Activated CD4-positive, alpha-beta memory T cell treated with anti-CD3 and anti-CD28 coated beads, Interleukin-2, amount 10 ng/mL, durations not matched to agents 7 days and 5 days (primary cell): ENCODE measurements at places on chromosomes 11 and 22. TPM values are rescaled to one million over a fixed set of nuclear protein-coding genes. Genes with fewer than 3 reads are reported as not detected.

- H3K4me1 ChIP-seq: no peaks in the 10 kb centered on the region
- H3K27me3 ChIP-seq: peaks cover 34% of the 10 kb centered on the region
- no peaks in the 10 kb centered on the region for H3K36me3 ChIP-seq
- H3K27ac ChIP-seq: no peak within 1 kb of the TSS
- DNase-seq: no peak
Measured at GRCh38 chr11:62242021-62242420, at the start of gene SCGB1D2. TSS of gene SCGB1D2 (plus strand) at chr11:62242239. CDS start at chr11:62242308, 69 bp downstream.

Gene NLRX1
- total RNA-seq: 21.9 TPM

DNA sequence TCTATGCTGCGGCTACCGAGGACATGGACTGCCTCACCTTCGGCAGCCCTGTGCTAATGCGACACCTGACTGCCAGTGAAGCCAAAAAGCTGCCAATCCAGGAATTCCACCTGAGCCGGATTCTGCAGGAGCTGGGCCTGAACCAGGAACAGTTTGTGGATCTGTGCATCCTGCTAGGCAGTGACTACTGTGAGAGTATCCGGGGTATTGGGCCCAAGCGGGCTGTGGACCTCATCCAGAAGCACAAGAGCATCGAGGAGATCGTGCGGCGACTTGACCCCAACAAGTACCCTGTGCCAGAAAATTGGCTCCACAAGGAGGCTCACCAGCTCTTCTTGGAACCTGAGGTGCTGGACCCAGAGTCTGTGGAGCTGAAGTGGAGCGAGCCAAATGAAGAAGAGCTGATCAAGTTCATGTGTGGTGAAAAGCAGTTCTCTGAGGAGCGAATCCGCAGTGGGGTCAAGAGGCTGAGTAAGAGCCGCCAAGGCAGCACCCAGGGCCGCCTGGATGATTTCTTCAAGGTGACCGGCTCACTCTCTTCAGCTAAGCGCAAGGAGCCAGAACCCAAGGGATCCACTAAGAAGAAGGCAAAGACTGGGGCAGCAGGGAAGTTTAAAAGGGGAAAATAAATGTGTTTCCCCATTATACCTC is 3.3 kb downstream of the FEN1 start:
- H3K36me3 ChIP-seq: peaks cover 73% of the 10 kb centered on the region
- H3K4me3 ChIP-seq: no peak overlapping the region
- no peak overlapping the region for H3K27ac ChIP-seq
- H3K27me3 ChIP-seq: no peaks in the 10 kb centered on the region
- DNase-seq: no peak
- H3K4me1 ChIP-seq: peaks cover 63% of the 10 kb centered on the region

GRCh38 chr22:18997925-18998315 is 61.8 kb upstream of the PRODH start:
- no peak overlapping the region for H3K4me3 ChIP-seq
- peaks cover 23% of the 10 kb centered on the region for H3K27me3 ChIP-seq
- no peaks in the 10 kb centered on the region for H3K4me1 ChIP-seq
- H3K36me3 ChIP-seq: no peaks in the 10 kb centered on the region

- peaks cover 48% of the 10 kb centered on the region for H3K36me3 ChIP-seq
- H3K27me3 ChIP-seq: no peaks in the 10 kb centered on the region
Measured at GRCh38 chr11:117231842-117232091, at the start of gene PCSK7. TSS of gene PCSK7 (minus strand) at chr11:117232073. CDS start at chr11:117229844, 2,229 bp downstream.

Gene TIGD3
- 0.58 TPM for total RNA-seq

Gene SYT9
- not detected for total RNA-seq

GRCh38 chr11:121091492-121092152 is 9.4 kb upstream of the TECTA start:
- peaks cover 2% of the 10 kb centered on the region for H3K27me3 ChIP-seq
- H3K4me1 ChIP-seq: peaks cover 6% of the 10 kb centered on the region
- no peak overlapping the region for H3K4me3 ChIP-seq

DNA sequence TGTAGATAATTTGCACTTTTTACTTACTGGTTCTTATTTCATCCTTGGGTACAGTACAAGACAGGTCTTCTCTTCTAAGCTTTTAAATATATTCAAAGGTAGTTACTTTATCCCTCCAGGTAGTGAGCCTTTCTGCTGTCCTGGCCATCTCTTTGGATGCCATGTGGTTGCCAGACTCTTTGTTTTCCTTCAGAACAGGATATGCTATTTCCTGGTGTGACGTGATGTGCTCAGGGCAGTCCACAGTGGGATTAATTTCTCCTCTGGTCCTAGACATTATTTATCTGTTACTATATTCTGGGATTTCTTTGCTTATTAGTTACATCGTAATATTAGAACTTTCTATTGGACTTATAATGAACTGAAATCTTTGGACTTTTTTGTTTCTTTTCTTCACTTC is 63.7 kb downstream of the PPP6R3 start:
- H3K4me1 ChIP-seq: peaks cover 47% of the 10 kb centered on the region
- H3K27ac ChIP-seq: peak overlapping the region; percentile 38
- H3K4me3 ChIP-seq: no peak overlapping the region
- no peak for DNase-seq

Gene PGA4
- total RNA-seq: not detected

Gene MFRP
- total RNA-seq: not detected

- no peaks in the 10 kb centered on the region for H3K4me1 ChIP-seq
- no peak overlapping the region for H3K4me3 ChIP-seq
- H3K27ac ChIP-seq: no peak overlapping the region
- H3K36me3 ChIP-seq: no peaks in the 10 kb centered on the region
Measured at GRCh38 chr11:123173856-123174186, 21.2 kb downstream of the CLMP start.

GRCh38 chr22:17692841-17693240 is 54.3 kb downstream of the BCL2L13 start:
- H3K4me1 ChIP-seq: peaks cover 7% of the 10 kb centered on the region
- DNase-seq: no peak
- no peak overlapping the region for H3K27ac ChIP-seq
- peaks cover 13% of the 10 kb centered on the region for H3K36me3 ChIP-seq
- H3K4me3 ChIP-seq: no peak overlapping the region
